ENCODE measurements at places on chromosomes 11 and 22.

DNA sequence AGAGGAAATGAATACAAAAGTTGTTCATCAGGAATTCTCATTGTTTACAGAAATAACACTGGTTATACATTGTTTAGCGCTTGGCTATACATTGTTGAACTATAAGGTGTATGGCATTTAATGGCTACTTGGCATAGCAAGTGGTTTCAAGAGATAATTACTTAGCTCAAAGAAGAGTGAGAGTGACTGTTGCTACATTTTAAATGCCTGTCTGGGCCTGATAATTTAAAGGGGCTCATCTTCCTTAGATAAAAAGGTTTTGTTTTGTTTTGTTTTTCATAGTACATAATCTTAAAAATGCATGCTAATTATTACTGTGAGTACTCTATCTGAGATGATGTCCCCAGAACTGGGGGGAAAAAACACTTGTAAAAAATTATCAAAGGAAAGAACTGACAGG is 1.5 kb upstream of the SMPD1 start:
- no peak for DNase-seq

GRCh38 chr11:65185869-65186341 is 4.2 kb downstream of the CAPN1 start:
- no peak for DNase-seq

GRCh38 chr11:122108828-122109227 is 7.2 kb downstream of the BLID start:
- no peak for DNase-seq

DNA sequence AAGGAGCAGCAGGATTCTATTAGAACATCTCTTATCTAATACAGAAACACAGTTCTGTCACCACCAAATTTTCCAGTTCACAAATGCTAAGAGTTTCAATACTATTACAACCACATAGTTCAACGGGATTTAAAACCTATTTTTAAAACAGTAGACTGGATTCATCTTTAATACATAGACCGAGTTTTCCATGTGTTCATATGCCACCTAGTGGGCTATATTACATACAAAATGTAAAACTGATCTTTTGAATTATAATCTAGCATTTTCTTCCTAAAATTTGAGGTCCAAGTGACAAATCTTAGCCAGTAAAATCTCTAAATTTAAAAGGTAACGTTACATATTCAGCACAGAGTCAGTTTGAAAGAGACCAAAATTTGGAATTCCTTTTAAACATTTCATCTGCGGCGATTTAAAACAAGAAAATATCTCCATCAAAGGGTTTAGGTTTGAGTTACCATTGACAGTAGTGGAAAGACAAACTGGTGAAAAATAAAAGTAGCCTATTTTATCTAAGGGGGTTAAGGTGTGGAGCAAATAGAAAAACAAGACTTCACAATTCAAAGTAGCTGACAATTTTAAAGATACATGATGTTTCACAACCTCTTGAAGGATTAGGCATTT is 269.3 kb upstream of the MPPED2 start:
- DNase-seq = no peak

GRCh38 chr11:69311767-69312385 is 17.9 kb downstream of the MYEOV start:
- no peak for DNase-seq

DNA sequence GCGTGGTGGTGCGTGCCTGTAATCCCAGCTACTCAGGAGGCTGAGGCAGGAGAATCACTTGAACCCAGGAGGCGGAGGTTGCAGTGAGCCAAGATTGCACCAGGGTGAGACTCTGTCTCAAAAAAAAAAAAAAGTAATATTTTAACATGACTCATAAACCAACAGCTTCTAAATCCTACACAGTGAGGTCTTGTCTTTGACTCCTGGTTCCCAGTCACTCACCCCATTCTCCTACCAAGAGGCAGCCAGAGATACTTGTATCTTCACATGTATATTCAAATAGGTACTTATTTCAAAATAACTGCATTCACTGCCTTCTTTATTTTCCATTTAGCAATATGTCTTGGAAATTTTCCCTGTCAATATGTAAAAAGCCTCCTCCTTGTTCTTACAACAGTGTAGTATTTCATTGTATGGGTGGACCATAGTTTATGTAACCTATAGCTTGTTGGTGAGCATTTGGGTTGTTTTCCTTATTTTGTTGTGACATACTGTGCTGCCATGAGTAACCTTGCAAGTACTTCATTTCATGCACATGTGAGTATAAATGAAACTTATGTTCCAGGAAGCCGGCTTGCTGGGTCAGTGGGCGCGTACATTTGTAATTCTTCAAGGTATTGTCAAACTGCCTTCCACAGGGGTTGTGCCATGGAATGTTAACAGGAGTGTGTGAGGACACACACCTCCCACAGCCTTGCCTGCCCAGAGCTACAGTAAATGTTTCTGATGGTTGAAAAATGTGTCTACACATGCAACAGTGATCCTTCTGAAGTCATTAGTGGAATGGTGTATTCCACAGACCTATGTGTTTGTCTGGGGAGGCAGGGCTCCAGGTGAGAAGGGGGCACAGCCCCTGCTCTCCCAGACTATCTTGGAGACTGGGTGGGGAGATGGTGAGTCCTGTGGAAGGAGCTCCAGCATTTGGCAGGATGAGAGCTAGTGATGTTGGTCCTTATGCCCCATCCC is 47.9 kb downstream of the OSBP2 start:
- peak; percentile 59 for DNase-seq

DNA sequence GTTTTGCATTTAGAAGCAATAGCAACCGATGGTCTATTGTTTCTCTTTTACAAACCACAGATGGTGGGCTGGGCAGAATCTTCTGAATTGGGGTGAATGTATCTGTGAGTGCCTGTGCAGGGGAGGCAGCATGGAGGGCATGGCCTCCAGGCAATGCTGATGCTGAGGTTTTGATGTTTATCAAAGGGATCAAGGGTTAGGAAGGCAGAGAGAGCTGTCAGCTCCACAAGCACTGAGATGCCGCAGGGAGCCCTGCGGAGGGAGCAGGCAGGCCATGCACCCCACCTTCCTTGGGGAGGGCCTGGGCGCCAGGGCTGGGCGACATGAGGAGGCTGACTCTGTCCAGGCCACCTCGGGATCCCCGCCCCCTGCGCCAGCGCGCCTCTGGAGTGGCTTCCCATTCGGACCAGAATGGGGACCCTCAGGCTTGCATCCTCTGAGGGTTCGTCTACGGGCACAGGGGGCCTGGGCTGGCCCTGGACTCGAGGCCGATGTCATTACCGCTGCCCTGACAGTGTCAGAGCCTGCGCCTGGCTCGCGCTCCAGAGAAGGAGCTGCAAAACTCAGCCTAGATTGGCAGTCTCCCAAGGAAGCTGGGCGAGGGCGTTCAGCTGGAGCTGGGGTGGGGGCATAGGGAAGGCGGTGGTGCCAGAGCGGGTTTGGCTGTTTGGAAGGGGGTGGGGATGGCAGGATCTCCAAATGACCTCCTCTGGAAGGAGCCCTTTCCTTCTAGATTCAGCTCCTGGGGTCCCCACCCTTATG is 13.9 kb upstream of the TH start:
- no peak for DNase-seq

DNA sequence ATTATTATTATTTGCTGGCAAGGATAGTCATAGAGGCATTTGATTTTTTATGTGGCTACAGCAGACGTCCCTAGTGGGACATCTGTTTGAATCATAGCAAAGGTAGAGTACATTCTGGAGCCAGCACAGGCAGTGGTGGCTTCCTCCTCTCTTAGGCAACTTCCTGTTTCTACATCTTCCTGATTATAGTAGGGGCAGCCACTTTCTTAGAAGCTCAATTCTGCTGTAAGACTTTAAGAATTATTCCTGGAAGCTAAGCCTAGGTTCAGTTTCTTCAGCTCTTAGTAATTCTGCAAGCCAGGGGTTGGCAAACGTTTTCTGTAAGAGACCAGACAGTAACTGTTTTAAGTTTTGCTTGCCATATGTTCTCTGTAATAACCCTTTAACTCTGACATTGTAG is 129.3 kb upstream of the TENM4 start:
- no peak for DNase-seq

GRCh38 chr11:4050138-4050537 is 44.5 kb upstream of the RRM1 start:
- no peak for DNase-seq
